ENCODE measurements at places on chromosomes 2 and 18. TPM values are rescaled to one million over a fixed set of nuclear protein-coding genes. Genes with fewer than 3 reads are reported as not detected.
A peak's percentile ranks its signal among the peaks of the same experiment; 100 is the strongest.

GRCh38 chr2:200127848-200128247, 172.5 kb downstream of the MAIP1 start:
- no peak for DNase-seq

DNA sequence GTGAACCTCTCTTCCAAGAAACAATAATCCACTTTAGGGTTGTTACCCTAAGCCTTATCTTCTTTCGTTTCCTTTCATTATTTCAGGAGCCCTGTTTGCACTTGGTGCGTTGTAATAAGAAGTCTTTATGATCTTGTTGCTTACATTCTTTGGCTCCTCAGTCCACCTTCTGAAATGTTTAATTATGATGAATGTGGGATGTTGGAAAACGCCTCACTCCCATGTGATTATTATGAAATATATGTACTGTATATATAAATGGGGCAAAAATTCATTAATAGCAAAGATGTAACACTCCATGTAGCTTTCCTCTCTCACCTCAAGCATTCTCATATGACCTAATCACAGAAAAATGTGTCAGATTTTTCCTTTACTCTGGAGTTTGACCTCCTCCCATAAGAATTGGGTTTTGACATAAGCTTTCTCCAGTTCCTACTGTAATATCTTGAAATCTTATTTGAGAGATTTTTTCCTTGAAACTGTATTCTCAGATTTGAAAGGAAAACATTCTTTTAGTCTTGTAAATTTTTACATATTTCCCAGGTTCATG, 397.2 kb upstream of the FANCL start:
- DNase-seq, result no peak

- DNase-seq, result no peak
These were observed 251.2 kb upstream of the RAB6C start for GRCh38 chr2:129728035-129728972.

DNA sequence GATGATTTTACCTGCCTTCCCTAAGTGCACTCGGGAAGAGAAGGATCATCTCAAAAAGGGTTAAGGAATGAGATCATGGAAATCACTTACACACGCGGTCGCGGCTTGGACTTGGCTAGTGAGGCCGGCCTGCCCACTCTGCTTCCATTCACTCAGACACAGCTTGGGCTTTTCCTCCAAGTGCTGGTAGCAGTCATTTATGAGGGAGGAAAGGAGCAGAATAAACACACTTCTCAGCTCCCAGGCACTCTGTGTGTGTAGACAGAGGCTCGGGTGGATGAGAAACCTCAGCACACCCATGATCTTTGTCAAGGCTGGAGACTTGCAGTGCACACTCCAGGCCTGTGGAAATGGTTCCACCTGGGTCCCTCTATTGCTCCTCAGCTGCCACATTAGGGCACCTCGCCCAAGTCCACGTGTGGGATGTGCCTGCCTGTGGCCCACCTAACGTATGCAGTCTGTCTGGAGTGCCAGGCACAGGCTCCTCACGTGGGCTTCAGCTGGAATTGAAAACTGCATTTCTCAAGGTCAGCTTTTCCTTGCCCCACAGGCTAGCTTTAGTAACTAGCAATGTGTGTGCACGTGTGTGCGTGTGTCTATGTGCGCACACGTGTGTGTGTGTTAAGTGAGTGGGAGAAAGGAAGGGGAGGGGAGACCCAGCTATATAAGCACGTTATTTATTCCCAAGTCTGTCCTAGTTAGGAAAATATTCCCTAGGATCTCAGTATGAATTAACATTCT, 288.4 kb downstream of the SOX11 start:
- no peak for DNase-seq

GRCh38 chr2:209441541-209441940, 17.7 kb downstream of the MAP2 start:
- peak; percentile 89 for DNase-seq

- DNase-seq, result peak; percentile 32
These were observed 177.6 kb downstream of the NRXN1 start for GRCh38 chr2:50854381-50854780.

DNA sequence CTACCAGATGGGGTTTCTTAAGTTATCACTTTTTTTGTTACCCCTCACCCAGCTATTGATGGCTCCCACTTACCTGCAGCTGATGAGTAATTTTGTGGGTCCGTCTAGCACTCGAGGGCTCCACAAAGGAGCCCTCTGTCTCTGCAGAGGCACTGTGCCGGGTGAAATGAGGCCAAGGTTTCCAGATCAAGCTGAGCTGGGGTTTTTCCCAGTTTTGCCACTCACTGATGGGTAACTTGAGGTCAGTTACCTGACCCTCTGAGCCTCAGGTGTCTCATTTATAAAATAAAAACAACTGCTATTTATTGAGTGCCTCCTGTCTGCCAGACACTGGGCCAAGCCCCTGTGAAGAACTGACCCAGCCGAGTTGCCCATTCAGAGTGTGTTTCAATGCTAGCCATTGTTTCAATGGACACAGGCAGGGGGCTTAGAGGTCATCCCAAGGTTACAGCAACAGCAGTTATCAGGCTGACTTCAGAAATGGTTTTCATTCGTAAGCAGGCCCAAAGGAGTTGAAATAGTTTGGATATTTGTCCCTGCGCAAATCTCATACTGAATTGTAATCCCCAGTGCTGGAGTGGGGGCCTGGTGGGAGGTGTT, 192.9 kb downstream of the NCK2 start:
- no peak for DNase-seq

- no peak for DNase-seq
These were observed 117.8 kb upstream of the NRP2 start for GRCh38 chr2:205564346-205565141.

DNA sequence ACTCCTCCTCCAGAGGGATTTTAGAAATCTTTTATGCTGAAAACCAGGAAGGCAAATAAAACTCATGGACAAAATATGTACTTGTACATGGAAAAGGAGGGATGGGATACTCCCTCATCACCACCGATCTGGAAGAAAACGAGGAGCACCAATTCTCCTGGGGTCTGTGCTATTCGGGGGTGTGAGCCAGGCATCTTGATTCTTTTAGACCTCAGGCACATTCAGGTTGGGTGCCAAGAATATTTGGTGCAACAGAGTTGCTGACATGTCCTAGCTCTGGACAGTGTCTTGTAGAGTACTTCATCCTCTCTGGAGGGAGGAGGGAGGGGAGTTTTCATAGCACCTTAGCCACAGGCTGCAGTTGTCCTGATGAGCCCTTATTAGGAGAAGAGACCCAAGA, 163.0 kb downstream of the PRKCE start:
- DNase-seq, result no peak

DNA sequence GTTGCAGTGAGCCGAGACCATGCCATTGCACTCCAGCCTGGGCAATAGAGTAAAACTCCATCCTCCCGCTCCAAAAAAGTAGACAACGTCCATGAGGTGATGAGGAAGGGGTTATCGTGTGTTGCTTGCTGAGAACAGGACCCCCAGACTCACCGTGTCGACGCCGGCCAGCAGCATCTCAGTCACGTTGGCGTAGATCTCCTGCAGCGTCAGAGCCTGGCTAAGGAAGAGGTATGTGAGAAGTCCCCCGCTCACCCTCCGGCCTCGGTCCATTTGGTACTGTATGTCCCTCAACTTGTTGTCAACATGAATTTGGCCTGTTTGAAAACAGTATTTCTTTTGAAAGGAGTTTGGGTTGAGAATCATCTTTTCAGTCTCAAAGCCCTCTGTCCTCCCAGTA, 20.9 kb downstream of the CYP27C1 start:
- no peak for DNase-seq

DNA sequence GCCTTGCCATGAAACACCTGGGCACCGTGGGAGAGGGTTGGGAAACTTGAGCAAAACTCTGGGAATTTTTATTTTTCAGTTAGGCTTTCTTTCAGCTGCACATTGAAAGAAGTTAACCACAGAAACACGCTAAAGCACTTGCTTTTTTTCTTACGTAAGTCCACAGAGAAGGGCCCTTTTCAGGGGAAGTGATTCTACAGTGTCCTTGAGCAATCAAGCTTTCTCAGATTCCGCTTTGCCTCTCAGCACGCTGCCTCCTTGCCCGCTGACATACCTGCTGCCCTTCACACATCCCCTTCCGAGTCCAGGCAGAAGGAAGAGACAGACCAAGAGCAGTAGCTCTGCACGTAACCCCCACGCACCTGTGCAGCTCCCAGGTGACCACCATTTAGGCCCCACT, 135.5 kb upstream of the MYT1L start:
- no peak for DNase-seq

- no peak for DNase-seq
These were observed 687.0 kb downstream of the BCL11A start for GRCh38 chr2:59866436-59866835.

GRCh38 chr2:28624793-28625701, 126.6 kb upstream of the PPP1CB start:
- no peak for DNase-seq

GRCh38 chr2:229237270-229237669, 33.8 kb downstream of the PID1 start:
- no peak for DNase-seq

DNA sequence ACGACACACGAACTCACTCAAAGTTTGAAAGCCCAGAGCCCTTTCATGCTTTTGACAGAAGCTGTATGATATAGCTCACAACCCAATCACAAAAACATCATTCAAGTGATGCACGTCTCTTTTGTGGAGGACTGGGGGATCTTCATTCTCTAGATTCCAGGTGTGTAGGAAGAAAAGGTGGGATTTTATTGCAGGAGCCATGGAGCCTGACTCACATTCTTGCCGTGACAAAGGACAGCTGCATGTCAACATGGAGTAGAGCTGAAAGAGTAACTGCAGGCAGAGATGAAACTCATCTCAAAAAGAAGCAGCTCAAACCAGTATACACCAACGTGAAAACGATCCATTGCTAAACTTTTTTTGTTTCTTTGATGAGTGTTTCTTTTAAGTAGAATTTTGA, 50.9 kb upstream of the PDE1A start:
- DNase-seq, result no peak

- DNase-seq, result no peak
These were observed 204.2 kb upstream of the CELF4 start for GRCh38 chr18:37769826-37770225.

GRCh38 chr18:71554686-71555085, 989.5 kb downstream of the CBLN2 start:
- no peak for DNase-seq

DNA sequence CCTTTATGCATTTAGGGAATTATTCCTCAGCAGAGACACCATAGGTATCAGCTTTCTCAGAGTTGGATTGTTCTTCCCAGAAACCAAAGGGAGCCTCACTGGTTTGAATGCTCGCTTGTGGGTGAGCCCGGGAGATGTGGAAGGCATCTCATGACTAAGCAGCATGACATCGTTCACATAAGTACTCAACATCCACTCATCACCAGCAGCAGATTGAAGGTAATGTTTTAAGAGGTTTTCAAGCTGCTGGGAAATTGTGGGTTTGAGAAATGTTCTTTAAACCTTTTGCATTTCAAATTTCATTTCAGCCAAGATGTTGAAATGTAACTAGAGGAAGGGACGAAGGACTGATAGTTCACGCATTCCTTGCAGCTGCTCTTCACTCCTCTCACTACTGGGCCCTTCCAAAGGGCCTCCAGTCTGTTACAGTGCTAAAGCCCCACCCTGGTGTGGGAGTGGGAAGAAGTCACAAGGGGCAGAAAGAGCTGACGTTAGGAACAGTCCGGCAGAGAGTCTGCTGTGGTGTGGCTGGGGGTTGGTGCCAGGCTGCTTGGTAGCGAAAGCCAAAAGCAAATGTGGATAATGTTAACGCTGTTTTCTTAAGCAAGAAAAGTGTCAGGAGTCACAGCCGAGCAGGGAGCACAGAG, 324.5 kb upstream of the EPHA4 start:
- DNase-seq, result peak; percentile 75

DNA sequence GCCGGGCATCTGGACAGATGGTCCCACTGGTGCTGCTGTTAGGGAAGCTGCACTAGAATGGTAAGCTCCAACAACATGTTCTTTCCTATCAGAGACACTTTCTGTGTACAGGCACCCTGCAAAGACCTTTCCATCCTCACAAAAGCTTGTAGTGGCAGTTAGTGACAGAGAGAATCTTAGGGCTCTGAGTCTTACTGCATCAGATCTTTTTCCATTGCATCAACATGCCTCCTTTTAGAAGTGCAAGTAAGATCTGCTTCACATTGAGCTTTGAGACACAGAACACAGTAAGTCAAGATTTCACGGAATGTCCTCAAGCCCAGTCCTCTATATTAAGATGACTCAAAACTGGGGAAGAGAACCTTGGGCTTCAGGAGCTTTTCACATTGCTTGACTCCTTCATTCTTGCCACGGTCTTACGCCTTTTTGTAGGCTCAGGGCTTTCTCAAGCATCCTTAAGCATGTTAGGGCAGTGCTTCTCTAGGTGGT, 52.6 kb downstream of the ARL4C start:
- DNase-seq, result no peak

- no peak for DNase-seq
These were observed 980 bp upstream of the RNPEPL1 start for GRCh38 chr2:240567137-240567871.

DNA sequence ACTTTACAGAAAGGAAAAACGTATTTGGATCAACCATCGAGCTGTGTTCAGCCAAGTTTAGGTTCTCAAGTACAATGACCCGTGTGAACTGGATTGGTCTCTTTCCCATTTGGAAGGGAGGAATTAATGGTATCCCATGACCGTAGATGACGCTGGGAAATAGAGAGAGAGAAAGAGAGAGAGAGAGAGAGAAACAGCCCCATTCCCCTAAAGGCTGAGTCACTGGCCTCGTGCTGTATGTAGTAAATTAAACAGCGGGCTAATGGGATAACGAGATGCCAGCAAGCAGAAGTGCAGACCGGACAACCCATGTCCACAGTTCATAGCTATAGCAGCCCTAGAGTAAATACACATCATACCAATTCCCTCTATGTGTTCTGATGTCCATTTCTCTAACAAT, 99.6 kb downstream of the BCL11A start:
- no peak for DNase-seq

DNA sequence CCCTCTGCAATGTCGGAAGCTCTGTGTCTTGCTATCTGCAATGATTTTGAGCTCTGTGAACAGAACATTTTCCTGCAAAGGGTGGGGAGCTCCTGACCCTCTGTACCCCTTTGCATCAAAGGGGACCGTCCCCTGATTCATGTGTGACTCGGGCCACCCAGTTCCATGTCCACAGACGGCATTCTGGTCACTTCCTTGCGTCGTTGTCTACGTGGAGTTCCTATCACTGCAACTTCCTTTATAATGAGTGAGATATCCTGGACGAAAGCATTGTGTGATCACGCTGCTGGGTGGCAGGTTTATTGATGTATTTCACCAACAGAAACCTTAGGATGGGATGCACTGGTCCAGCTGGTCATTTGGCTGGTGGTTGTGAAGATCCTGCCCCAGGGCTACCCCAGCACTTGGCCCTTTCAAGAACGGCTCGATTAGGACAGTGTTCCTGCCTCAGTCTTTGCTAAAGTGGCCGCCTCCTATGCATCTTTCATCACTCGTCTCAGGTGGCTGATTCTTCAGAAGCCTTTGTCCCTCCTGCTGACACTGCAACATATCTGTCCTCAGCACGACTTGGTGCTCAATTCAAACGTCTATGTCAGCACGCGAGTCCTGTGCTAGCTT, 202.7 kb downstream of the ACKR3 start:
- no peak for DNase-seq

- DNase-seq, result no peak
These were observed 47.3 kb downstream of the MEX3C start for GRCh38 chr18:51150113-51150700.

ERICH2 gene
- 3.0 TPM for polyA plus RNA-seq

AGXT gene
- not detected for polyA plus RNA-seq

LYPD6B gene
- 11.0 TPM for polyA plus RNA-seq

CKAP2L gene
- 8.6 TPM for polyA plus RNA-seq

YIPF4 gene
- 53.5 TPM for polyA plus RNA-seq

RFX8 gene
- polyA plus RNA-seq, result 1.1 TPM

EIF2AK3 gene
- 15.1 TPM for polyA plus RNA-seq

IHH gene
- polyA plus RNA-seq, result 0.39 TPM

STPG4 gene
- 0.74 TPM for polyA plus RNA-seq

WNT10A gene
- polyA plus RNA-seq, result 0.35 TPM

C2orf72 gene
- 67.6 TPM for polyA plus RNA-seq
